Endothelial cell of umbilical vein (primary cell): ENCODE measurements at places on chromosomes 5 and 9. TPM values are rescaled to one million over a fixed set of nuclear protein-coding genes. Genes with fewer than 3 reads are reported as not detected.

DNA sequence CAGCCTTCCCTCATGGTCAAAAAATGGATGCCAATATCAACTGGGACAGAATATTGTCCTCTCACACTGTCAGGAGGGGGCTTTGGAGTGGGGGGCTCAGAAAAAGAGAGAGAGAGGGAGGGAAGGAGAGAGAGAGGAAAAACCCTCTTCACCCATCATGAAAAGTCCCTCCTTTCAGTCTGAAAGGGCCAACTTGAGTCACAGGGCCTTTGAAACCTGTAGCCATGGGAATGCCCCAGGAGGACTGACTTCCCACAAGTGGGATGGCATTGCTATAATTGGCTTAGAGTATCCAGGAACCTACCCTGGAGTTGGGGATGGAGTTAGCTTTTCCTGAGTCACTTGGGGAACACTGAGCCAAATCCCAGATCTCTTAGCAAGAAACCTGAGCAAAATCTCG lies 41.2 kb downstream of the DNAJC21 start:
- no peak for DNase-seq

- DNase-seq: no peak
Measured at GRCh38 chr9:37342493-37342892, 80.0 kb upstream of the GRHPR start.

- no peak for DNase-seq
Measured at GRCh38 chr9:113566016-113566711, 102.6 kb downstream of the RGS3 start.

ZCCHC10 gene
- total RNA-seq: 25.9 and 30.5 TPM in 2 replicates
